ENCODE measurements at places on chromosomes 6 and 20.

DNA sequence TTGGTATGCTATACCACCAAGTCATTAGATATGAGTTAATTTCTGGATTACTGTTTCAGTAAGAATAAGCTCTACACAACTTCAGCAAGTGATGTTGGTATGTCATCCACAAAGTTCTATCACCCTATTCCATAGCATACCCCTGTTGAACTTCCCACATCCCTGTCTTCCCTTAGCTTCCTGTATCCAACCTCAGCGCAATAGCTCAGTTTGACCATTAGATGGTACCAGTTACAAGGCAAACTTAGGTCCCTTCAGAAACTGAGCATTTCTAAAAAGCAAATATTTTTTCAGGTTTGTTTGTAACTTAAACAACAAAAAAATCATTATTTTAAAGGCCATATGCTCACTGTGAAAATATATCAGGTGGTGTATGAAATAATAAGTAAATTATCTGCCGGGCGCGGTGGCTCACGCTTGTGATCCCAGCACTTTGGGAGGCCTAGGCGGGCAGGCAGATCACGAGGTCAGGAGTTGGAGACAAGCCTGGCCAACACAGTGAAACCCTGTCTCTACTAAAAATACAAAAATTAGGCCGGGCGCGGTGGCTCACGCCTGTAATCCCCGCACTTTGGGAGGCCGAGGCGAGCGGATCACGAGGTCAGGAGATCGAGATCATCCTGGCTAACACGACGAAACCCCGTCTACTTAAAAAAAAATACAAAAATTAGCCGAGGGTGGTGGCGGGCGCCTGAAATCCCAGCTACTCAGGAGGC, 8.8 kb upstream of the MOG start:
- peak; percentile 39 for DNase-seq

DNA sequence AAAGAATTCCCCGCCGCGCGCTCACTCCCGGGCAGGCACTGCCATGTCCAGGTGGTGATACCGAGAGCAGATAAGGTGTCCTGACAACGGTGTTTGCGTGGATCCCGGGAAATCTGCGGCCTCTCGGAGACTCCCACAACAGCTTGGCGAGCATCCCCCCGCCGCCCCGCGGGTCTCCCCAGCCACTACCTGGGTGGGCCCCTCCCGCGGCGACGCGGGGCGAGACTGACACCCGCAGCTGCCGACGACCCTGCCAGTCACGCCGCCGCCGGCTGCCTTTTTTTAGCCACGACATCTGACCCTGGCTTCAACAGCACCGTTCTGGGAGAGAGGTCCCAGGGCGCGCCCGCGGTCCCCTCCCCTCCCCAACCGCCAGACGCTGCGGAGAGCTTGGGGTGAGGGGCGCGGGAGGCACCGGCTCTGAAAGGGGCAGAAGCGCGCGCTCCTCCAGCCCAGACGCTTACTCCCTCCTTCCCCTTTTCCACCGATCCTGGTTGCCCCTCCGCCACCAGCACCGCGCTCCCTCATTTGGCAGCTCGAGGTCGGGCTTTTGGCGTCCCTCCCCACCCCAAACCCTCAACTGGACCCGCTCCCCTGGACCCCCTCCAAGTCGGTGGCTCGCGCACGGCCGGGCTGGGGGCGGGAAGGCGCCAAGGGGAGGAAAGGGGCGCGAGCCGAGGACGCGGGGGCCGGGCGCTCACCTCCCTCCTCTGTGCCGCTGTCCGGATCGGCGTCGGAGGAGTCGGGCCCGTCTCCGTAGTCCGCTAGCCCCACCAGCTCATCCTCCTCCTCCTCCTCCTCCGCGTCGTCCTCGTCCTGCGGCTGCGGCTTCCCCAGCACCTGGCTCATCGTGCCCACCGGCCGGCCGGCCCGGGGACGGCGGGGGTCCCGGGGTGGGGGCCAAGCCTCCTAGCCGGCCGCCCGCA, 665 bp downstream of the RRAGD start:
- DNase-seq: no peak

DNA sequence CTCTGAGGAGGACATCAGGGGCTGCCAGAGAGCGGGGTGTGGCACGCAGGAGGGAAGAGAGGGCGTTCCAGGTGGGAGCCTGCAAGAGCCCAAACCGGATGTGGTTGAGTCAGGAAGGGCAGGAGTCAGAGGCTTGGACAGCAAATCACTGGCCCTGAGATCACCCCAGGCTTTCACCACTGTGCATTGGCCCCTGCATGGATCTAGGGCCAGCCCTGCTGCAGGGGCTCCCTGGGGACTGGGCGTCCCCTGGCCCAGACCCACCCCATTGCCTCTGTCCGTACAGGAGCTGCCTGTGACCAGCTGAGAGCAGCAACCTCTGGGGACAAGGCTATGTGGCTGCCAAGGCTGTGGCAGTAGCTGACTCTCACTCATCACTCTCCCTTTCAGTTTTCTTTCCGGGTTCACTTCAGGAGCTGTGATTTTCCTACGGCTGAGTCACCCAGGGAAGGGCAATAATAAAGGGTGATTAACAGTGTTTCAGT, 33.9 kb downstream of the KCNK17 start:
- no peak for DNase-seq

DNA sequence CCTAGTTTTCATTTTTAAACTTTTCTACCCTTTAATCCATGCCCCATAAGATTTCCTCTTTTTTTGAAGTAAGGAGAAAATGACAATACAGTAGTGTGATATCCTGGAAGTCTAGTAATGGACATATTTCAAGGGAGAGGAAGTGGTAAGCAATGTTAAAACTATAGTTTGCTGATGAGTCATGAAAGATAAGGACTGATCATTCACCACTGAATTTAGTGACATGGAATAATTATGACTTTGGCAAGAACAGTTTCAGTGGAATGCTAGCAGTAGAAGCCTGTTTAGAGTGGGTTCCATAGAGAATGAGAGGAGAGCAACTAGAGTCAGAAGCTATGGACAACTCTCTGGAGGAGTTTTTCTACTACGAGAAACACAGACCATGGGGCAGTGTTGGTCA, 24.9 kb upstream of the SLC2A12 start:
- DNase-seq: no peak

DNA sequence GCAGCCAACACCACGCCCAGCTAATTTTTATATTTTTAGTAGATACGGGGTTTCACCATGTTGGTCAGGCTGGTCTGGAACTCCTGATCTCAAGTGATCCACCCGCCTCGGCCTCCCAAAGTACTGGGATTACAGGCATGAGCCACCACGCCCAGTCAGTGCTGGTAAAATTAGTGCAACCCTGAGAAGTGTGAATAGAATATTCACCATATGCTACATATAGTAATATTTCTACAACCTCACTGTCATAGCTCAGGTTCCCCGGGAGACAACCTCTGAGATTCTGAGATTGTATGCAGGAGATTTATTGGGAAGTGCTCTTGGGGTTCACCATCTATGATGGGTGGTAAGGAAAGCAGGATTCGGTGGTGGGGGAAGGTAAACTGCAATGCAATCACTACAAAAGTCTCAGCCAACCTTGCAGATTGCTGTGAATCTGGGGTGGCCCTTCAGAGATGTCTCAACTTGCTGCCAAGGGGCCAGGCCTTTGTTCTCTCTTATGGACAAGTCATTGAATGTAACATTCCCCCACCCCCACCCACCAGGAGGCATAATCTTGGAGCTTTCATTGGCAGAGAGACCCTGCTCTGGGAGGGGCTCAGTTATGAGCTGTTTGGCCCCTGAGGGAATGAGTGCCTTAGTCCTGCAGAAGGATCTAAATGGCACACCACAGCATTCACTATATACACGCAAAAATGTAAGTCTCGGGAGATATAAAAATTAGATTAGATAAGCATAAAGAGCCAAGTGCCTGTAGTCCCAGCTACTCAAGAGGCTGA, 34.0 kb upstream of the SEC63 start:
- no peak for DNase-seq

- no peak for DNase-seq
Observed at GRCh38 chr6:1518855-1519254, 90.9 kb upstream of the FOXC1 start.

- no peak for DNase-seq
Observed at GRCh38 chr6:32637219-32637880, at the start of gene HLA-DQA1. TSS of gene HLA-DQA1 (plus strand) at chr6:32637406. CDS start at chr6:32637459, 53 bp downstream.

DNA sequence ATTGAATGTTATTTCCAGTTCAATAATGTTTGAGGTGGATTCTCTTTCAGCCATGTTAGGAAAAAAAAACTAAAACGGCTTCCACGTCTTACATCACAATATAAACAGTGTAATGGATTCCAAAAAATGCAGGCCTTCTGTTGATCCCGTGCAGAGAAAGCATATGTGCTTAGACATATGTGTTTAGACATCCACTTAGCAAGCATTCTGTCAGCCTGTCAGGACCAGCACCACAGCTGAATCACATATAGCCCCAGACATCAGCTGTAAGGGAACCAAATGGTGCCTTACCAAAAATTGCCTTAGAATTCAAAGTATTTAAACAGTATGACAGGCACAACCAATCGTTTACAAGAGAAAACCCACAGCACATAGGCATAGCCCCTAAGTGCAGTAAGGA, 304.9 kb downstream of the EYA4 start:
- peak; percentile 46 for DNase-seq
